SK-N-DZ (cell line): ENCODE measurements at places on chromosomes 3 and 15.
A peak's percentile ranks its signal among the peaks of the same experiment; 100 is the strongest.

DNA sequence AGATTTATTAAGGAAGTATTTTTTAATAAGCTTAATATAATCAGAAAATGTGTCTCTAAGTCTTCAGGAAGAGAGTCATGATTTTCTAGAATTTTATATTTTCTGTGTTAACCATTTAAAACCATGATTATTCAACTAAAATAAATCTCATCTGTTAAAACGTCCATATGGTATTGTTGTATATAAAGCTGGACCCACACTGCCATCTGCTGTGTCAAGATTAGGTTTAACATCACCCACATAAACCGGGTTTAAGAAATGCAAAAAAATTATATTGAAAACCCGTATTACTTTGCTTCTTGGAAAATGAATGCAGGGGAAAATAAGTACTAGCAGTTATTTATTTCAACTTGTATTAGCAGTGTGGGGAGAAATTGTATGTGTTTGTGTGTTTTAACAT lies 9.5 kb upstream of the CCDC66 start:
- DNase-seq = no peak

DNA sequence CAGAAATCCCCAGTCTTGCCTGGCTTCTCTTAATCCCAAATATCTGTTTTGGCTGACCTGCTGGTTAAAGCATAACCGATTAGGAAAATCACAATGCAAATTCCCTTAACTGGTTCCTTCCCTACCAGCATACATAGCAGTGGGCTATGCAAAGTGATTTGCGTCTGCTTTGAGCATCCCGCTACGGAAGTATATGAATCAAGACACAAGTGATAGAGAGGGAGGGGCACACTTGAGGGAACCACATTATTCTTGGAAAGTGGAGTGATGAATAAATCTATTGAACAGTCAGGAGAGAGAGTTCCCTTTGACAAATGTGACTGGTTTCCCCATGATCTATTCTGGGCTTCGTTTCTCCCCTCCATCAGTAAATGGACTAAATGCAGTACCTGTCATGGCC lies 119.6 kb upstream of the C15orf61 start:
- no peak for DNase-seq

GRCh38 chr3:180409170-180409569 lies 192.8 kb upstream of the TTC14 start:
- DNase-seq = no peak

GRCh38 chr3:44359146-44359751 lies 20.7 kb downstream of the TCAIM start:
- no peak for DNase-seq

- no peak for DNase-seq
Measured at GRCh38 chr3:52915294-52915693, 17.9 kb upstream of the STIMATE start.

- no peak for DNase-seq
Measured at GRCh38 chr3:23950293-23950692, 5.2 kb downstream of the NR1D2 start.

- DNase-seq = no peak
Measured at GRCh38 chr3:138394686-138395085, 39.7 kb upstream of the ESYT3 start.

GRCh38 chr3:172107403-172107802 lies 68.0 kb downstream of the FNDC3B start:
- DNase-seq = no peak

GRCh38 chr3:187125319-187126031 lies 13.8 kb downstream of the RPL39L start:
- DNase-seq = no peak

- DNase-seq = no peak
Measured at GRCh38 chr3:140007911-140008869, 73.2 kb downstream of the CLSTN2 start.

GRCh38 chr3:24661175-24661584 lies 166.5 kb upstream of the THRB start:
- no peak for DNase-seq

DNA sequence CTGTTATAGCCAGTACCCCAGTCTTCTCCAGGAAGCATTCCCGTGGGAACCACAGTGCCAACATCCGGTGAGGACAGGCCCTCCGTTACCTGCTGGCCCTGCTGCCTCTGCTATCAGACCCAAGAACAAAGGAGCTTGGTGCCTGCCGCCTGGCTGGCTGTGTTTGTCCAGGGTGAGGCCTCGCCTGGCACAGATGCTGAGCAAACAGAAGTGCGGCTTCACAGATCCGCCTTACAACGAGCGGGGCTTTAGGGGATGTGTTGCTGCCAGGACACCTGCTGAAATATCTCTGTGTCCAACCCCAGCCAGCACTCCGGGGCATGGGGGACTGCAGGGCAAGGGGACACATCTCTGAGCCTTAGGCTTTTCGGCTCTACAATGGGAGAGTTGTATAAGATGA lies 2.2 kb upstream of the EPHB3 start:
- DNase-seq = no peak

DNA sequence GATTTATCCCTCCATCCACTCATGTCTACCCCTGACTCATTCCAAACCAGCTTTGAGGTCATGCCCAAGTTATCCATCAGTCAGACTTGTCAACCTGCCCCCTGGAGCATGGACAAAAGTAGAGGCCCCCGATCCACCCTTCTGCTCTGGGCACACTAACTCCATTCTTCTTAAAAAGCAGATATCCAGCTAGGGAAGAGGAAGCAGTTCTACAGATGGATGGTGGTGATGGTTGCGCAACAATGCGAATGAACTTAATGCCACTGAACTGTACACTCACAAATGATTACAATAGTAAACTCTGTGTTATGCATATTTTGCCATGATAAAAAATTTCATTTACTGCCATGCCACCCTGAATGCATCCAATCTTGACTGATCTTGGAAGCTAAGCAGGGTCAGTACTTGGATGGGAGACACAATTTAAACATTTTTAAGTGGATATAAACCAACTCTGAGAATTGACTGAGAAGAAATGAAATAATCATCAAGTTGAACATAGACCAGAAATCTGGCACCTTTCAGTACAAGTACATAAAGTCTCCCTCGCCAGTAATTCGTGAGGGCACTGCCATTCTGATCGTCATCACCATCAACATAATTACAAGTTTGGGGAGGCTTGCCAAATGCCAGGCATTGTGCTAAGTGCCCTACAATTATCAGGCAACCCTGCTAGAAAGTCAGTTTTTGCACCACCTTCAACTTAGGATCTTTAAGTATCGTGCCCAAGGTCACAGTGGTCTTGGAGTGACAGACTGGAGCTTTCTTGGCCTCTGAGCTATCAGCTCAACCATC lies 124.8 kb downstream of the ATP10A start:
- no peak for DNase-seq

DNA sequence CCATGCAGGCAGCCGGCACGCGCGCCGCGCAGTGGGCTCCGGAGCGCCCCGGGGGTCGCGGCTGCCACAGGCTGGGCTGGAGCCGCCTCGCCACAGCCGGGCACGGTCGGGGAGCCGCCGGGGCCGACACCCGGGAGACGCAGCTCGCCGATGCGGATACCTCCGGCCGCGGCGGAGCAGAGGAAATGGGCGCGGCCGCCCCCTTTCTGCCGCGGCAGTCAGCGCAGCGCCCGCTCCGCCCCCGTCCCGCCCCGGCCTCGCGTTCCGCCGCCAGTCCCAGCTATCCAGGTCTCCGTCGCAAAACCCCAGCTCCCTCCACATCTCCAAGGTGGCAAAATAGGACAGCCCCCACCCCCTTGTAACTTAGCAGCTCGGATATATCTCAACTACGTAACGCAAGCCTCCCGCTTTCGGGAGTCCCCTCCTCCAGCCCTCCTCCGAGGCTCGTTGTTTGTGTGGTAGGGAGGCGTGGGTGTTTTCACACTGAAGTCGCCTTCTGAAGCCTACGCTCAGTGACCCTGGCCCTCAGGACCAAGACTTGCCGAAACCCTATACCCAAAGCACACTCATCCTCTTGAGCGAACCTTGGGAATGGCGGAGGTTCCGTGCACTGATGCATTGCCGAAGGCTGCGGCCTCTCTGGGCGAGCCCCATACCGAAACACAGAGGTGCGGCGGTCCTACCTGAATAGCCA lies at the start of gene SH3BP5:
TSS of gene SH3BP5 (minus strand) at position 182 of the 694 bp plus-strand sequence. CDS start at position 4, 178 bp downstream.
- peak; percentile 76 for DNase-seq

DNA sequence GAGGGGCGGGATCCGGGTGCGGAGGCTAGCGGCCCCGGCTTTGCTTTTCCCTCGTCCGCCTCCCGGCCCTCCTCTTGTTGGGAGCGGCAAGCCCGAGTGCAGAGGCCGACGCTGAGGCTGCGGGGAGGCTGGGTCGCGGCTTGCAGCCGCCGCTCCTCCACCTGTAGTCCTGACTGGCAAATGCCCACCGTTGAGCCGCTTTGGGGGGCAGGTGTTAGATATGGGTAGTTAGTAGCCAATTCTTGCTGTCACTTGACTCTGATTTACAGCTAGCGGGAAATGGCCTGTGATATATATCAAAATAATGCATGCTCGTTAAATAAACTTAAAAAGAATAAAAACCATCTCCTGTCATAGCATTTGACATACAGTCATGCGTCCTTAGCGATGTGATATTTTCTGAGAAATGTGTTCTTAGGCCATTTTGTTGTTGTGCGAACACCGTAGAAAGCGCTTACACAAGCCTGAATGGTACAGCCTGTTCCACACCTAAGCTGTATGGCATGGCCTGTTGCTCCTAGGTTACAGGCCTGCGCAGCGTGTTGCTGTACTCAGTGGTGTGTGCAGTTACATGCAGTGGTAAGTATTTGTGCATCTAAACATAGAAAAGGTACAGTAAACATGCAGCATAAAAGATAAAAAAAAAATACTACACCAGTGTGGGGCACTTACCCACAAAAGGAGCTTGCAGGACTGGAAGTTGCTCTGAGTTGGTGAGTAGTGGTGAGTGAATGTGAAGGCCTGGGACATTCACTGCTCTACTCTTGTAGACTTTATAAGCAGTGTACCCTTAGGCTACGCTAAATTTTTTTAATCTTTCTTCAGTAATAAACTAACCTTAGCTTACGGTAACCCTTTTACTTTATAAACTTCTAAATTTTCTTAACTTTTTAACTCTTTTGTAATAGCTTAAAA lies 873 bp downstream of the CAPN7 start:
- peak; percentile 60 for DNase-seq

DNA sequence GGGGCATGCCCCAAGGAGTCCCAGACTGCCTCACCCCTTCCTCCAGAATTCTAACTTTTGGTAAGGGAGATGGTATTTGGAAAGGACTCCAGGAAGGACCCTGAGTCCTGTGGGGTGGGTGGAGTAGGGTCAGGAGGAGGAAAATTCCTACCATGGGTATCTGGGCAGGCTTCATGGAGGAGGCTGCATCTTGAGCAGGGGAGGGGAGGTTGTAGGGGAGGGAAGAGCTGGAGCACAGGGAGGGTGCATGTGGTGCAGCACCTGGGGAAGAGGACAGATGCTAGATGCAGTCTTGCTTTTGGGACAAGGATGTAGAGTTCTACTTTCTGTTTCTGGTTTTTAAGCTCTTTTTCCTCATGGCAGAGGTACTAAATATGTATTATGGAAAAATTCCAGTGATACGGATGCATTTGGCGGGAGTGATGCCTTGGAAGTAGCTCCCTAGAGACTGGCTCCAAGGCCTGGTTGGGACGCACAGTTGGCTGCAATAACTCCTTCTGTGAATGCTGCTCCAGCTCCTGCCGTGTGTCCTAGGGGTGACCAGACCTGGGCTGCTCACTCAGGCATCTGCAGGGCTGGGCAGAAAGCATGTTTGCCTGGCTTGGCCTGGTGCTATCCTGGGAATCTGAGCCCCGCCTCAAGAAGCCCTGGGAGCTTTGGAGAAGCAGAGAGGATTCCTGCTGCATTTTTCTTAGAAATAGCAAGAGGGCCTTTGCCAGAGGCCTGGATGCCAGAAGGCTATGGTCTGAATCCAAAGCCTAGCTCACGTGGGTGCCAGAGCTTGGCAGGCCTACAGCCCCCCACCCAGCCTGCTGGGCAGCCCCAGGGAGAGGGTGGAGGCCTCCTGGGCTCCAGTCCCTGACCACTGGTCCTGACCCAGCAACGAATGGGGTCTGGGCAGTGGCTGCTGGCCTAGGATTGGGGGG lies 10.1 kb downstream of the SEMA3F start:
- no peak for DNase-seq

DNA sequence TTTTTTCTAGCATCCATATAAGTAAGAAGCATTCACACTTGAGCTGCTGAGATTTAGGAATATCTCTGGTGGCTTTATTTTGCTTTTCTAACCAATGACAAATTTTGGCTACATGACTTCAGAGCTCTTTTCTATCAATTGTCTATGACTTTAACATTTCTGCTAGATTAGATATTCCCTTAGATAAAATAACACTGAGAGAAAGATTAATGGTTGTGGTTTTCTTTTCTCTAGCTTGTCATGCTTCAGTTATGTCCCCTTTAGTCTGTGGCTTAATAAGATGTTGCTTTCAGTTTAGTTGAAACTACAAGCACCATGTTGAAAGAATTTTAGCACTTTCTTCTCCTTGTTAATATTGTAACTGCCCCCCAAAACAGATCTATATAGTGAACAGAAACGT lies 665.6 kb upstream of the CCDC54 start:
- no peak for DNase-seq

DNA sequence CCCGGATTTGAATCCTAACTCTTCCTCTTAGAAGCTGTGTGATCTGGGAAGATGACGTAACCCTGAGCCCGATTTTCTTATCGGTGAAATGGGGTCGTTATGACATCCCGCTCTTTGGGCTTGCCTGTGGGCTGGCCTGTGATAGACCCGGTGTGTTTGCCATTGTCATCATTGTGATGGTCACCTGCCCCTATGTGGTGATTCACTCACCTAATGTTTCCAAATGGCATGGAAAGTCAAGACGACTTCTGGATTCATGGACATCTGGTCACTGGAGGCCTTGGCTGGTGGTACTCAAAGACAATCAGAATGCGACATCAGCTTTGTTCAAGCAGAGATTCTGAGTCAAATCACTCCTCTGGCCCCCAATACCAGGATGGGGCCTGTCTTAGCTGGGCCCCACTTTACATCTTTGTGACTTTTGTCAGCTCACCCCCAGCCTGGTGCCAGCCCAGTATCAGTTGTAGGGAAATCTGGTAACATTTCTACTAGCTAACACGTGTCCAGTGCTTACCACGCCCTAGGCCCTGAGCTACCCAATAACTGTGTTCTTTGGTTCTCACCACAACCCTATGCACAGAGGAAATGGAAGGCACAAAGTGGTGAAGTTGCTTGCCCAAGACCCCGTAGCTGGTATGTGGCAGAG lies 2.8 kb downstream of the TMEM43 start:
- DNase-seq = no peak

- DNase-seq = no peak
Measured at GRCh38 chr15:27707257-27707656, 391.9 kb downstream of the OCA2 start.

- DNase-seq = no peak
Measured at GRCh38 chr15:57064033-57064432, 145.6 kb downstream of the TCF12 start.

- DNase-seq = no peak
Measured at GRCh38 chr15:55518009-55518408, 10.0 kb upstream of the DNAAF4 start.
